ENCODE measurements at places on chromosomes 2 and 18.

GRCh38 chr2:99648906-99649789, 159.3 kb upstream of the REV1 start:
- DNase-seq, result no peak

GRCh38 chr2:212181646-212182045, 357.0 kb downstream of the ERBB4 start:
- no peak for DNase-seq

DNA sequence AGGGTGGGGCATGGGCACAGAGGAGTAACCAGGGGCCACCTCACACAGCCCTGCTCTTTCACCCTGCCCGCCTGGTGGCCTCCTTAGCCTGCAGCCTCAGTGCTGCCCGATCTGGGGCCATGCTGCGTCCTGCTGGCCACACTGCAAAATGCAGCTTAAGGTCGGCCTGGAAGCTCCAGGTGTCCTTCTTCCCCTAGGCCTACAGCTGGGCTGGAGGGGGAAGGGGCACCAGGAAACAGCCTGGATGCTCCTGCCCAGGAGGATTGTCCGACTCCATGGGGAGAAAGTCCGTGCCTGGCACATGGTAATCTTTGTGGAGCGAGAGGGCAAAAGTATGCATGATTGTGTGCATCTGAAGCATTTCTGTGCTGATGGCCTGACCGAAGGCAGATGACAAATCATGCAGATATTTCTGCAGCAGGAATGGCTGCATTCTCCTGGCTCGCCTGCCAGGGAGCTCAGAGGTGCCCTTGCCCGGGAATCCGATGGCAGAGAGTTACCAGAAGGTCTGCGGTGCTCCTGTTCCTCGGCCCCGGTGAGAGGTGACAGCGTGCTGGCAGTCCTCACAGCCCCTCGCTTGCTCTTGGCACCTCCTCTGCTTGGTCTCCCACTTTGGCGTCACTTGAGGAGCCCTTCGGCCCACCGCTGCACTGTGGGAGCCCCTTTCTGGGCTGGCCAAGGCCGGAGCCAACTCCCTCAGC, 12.8 kb upstream of the ALPP start:
- DNase-seq, result no peak

DNA sequence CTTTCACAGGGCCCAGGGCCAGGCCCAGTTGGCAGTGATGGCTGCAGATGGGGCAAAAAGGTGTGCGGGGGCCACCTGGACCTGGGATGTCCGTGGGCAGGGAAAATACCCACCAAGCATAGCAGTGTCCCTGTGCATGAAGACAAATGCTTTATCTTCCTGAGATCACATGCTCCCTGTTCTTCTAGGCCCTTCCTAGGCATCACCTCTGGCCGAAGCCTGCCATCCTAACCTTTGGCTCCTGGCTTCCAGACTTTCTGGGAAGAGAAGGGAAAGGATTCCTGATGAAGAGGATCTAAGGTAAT, 105.0 kb upstream of the SMAD2 start:
- DNase-seq, result no peak

DNA sequence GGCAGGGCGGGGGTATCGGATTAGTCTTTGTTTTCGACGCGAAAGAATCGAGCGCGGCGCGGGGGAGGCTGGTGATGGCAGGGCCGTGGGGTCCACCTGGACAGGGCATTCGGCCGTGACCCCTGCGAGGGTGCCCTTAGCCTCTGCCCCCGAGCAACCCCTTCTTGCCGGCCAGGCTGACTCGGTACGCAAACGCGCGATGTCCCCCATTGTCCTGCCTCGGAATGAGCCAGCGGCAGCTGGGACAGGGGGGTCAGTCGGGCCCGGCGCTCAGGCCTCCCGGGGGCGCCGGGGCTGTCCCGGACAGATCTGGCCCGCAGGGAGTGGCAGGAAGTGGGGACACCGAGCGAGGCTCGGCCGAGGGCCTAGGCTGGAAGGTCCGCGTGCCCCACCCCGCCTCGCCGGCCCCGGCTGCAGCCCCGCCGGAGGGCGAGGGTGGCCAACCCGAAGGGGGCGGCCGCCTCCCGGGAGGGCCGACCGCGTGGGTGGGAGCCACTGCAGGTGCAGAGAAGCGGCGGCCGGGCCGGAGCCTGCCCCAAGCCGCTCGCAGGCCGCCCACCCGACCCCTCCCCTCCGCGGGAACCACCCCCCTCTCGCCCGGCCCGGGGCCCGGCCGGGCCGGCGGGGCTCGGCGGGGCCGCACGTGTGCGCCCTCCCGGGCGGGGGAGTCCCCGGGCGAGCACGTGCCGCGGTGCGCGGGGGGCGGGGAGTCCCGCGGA, at the start of gene TET3:
Gene TET3 (plus strand): TSS at position 708 of the 719 bp plus-strand sequence. CDS start 1,494 bp downstream, outside the sequence.
- no peak for DNase-seq

DNA sequence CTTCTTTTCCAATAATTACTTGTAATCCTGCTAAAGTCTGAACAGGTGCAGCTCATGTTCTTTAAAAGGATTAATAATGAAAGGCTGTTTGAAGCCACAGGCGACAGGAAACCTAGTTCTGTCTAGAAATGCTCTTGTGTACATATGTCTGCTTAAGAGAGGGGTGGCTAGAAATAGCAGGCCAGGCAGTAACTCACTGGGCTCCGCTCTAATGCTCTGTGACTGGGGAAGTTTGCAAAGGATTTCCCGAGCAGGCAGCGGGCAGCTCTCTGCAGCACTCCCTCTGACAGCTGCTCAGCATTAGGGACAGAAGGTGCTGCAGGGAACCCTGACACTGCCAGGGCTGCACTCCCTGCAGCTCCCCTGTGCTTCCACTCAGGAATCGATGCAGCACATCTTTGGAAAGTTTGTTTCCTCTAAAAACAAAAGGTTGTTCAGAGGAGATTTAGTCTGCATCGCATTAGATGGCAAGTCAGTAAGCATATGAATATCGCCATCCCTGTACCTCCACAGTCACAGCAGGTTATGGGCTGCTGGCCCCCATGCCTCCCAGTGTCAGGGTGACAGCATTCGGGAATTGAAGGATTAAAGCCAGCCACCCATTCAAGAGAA, 33.1 kb upstream of the TTC39C start:
- no peak for DNase-seq

DNA sequence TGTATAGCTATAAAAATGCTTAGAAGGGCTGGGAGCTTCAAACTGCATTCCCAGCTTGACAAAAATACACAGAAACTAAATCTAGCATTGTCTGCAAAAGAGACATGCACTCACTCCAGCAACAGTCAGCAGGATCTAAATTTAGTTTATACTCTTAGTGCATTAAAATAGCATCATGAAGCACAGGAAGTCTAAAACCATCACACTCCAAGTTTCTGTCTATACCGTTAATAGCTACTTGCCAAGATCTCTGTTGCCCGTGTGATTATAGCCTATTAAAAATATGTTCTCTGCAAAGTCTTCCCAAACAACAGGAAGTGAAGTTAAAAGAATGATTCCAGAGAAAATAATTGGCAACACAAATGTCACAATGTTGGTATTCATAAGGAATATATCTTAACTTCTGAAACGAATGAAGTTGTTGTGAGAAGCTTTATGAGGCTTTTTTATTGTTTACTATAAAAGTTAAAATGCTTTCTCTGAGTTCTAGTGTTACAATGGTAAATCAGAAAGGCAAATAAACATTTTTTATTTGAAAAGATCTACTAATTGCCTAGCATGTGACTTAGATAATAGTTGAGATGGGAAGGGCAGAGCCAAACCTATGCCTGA, 184.2 kb downstream of the ZNF385B start:
- DNase-seq, result no peak

DNA sequence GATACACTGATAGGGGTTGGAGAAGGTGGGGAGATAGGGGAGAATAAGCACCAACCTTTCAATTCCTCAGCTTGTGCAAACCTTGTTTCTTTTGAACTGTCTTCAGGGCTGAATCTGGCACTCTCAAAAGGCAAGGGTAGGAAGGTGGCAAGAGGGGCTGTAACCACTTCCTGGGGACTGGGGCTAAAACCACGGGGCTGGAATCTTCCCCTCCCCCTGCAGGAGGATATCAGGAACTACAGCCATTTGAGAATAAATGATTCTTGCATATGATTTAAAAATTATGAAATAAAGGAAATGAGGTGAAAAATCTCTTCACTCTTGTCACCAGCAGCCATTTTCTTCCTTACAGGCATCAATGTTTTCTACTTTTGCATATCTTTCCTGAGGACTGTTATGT, 50.8 kb downstream of the ATOH8 start:
- no peak for DNase-seq

DNA sequence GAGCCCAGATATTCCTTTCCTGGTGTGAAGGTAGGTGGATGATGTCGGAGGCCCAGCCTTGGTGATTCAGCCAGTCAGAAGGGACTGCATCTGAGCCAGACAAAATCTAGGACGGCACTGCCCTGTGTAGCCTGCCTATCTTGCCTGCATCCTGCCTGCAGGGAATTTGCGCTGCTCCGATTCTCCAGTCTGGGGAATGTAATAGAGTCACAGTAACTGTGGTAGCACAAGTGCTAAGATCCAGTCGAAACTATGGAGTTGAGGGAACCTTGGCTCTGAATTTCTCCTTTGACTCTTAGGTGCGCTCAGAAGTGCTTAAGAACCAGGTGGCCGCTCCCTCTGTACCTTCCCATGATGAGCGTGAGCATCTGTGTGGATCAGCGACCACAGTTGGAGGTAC, 15.9 kb downstream of the IL36B start:
- no peak for DNase-seq

GRCh38 chr2:99478632-99479031, 11.2 kb downstream of the REV1 start:
- DNase-seq, result no peak

- DNase-seq, result no peak
These were observed 162.1 kb upstream of the ZNF516 start for GRCh38 chr18:76656925-76657827.

GRCh38 chr18:61917818-61918217, 25.0 kb upstream of the RNF152 start:
- no peak for DNase-seq

- DNase-seq, result no peak
These were observed 148.5 kb downstream of the MYT1L start for GRCh38 chr2:2182551-2183071.

All from activated naive CD4-positive, alpha-beta T cell (primary cell).